ENCODE measurements at places on chromosomes 16 and 17.

DNA sequence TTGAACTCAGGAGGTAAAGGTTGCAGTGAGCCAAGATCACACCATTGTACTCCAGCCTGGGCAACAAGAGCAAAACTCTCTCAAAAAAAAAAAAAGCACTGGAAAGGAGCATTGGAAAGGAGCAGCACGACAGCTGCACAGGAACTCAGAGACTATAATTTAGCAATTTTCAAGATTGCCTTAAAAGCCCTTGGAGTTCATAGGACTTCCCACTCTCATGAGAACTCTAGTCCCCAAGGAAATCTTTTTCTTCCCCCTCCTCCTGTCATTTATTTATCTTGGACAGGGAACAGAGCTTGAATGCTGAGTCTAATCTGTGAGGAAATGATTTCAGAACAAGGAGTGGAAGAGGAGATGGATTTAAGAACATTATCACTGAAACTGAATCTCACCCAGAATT is 69.0 kb downstream of the PLXDC1 start:
- peaks cover 44% of the 10 kb centered on the region for H3K27me3 ChIP-seq
- H3K4me1 ChIP-seq: peaks cover 11% of the 10 kb centered on the region
- H3K4me3 ChIP-seq: no peak overlapping the region
- peak; percentile 63 for DNase-seq
- no peaks in the 10 kb centered on the region for H3K36me3 ChIP-seq
- H3K27ac ChIP-seq: no peak overlapping the region

DNA sequence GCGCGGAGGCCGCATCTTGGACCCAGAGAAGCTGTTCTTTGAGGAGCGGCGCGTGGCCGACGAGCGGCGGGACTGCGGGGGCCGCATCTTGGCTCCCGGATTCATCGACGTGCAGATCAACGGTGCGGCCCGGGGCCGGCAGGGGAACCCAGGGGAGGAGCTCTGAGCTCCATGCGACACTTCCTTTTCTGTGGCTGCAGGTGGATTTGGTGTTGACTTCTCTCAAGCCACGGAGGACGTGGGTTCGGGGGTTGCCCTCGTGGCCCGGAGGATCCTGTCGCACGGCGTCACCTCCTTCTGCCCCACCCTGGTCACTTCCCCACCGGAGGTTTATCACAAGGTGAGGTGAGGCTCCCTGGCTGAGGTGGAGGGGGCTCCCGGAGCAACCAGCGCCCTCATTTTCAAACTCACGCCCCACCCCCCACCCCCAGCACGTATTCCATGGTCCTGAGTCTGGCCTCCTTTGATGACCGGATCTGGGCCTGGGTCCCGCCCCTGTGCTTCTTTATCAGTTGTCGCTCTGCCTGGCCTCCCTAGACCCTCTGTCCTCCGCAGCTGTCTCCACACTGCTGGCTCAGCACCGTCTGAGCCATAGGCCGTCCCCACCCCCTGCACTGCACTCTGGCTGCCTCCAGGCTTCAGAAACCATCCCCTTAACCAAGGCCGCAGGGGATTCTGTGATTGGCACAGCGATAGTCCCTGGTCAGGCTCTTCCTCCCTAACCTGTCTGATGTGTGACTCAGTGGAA is 787 bp downstream of the AMDHD2 start:
- peak overlapping the region; percentile 61 for H3K4me3 ChIP-seq
- H3K36me3 ChIP-seq: peaks cover 26% of the 10 kb centered on the region
- H3K27ac ChIP-seq: peak overlapping the region; percentile 53
- H3K4me1 ChIP-seq: peaks cover 11% of the 10 kb centered on the region
- H3K27me3 ChIP-seq: no peaks in the 10 kb centered on the region

DNA sequence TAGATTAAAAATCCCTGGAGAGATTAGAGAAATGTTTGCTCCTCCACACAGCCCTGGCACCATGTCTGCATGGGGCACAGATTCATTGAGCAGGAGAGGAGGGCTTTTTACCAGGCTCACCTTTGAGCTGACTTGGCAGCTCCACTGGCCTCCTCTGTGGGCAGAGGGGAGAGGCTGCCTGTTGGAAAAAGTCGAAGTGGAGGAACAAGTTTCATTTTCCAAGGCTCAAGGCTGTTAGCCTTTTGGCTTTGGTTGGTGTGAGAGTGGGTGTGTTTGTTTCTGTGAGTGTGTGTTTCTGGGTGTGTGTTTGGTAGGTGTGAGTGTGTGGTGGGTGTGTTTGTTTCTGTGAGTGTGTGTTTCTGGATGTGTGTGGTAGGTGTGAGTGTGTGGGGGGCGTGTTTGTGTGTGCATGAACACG is 5.6 kb downstream of the TMEM238L start:
- H3K4me1 ChIP-seq: no peaks in the 10 kb centered on the region
- no peaks in the 10 kb centered on the region for H3K27me3 ChIP-seq
- DNase-seq: no peak
- H3K36me3 ChIP-seq: no peaks in the 10 kb centered on the region
- H3K4me3 ChIP-seq: no peak overlapping the region

GRCh38 chr17:69851736-69852135 is 223.3 kb upstream of the KCNJ16 start:
- no peak overlapping the region for H3K4me3 ChIP-seq
- H3K27ac ChIP-seq: no peak overlapping the region
- H3K27me3 ChIP-seq: no peaks in the 10 kb centered on the region

DNA sequence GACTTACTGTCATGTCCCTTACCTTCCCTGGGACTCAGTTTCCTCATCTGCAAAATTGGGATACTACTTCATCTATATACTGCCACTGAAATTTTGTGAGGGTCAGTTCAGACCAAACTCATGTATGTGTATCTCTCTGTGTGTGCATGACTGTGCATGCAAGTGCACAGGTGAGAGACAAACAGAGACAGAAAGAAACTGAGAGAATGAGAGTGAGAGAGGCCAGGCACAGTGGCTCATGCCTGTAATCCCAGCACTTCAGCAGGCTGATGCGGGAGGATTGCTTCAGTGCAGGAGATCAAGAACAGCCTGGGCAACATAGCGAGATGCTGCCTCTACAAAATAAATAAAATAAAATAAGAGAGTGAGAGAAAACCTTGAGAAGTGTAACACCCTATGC is 32.1 kb upstream of the SLC6A2 start:
- H3K4me1 ChIP-seq: no peaks in the 10 kb centered on the region
- no peak overlapping the region for H3K27ac ChIP-seq
- peaks cover 10% of the 10 kb centered on the region for H3K27me3 ChIP-seq
- no peak for DNase-seq
- no peaks in the 10 kb centered on the region for H3K36me3 ChIP-seq
- H3K4me3 ChIP-seq: no peak overlapping the region

- no peak for DNase-seq
- peaks cover 6% of the 10 kb centered on the region for H3K4me1 ChIP-seq
These were observed 28.5 kb upstream of the SLC7A5 start for GRCh38 chr16:87897521-87898505.

- DNase-seq: peak; percentile 17
- H3K4me3 ChIP-seq: no peak overlapping the region
- no peaks in the 10 kb centered on the region for H3K4me1 ChIP-seq
- H3K27me3 ChIP-seq: no peaks in the 10 kb centered on the region
- H3K27ac ChIP-seq: no peak overlapping the region
- no peaks in the 10 kb centered on the region for H3K36me3 ChIP-seq
These were observed 166.2 kb downstream of the XYLT1 start for GRCh38 chr16:17304491-17305119.

DNA sequence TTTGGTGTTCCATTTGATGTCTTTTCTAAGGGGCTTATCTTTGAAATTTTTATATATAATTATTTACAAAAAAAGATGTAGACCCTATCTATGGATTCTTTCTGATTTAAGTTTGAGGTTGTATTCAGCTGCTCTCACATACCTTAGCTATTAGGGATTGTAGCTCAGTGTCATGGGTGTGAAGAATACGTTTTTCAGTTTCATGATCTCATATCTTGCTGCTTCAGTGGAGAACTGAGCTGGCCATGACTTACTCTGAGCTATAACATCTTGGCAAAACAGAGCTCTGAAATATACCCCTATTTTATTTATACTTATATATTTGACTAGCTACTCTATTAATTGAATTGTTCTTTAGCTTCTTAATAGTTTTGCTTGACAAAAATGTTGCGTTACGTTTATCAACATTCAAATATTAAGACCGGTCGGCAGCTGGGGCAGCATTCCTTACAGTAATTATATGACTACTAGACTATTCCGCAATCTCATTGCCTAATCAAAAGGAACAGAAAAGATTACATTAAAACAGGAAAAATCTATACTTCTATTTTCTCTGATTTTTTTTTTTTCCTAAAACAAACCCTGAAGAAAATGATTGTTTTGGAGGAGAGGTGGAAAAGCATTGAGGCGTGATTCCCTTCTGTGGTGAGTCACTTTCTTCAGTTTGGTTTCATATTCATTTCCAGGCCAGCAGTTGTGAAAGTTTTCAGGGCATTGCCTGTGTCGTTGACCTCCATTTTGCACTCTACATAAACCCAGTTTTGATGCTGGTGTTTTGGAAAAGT is 24.1 kb upstream of the KRT24 start:
- H3K36me3 ChIP-seq: no peaks in the 10 kb centered on the region
- H3K4me3 ChIP-seq: no peak overlapping the region
- no peaks in the 10 kb centered on the region for H3K4me1 ChIP-seq

- H3K4me3 ChIP-seq: no peak overlapping the region
- H3K36me3 ChIP-seq: no peaks in the 10 kb centered on the region
- no peak overlapping the region for H3K27ac ChIP-seq
- no peaks in the 10 kb centered on the region for H3K4me1 ChIP-seq
- H3K27me3 ChIP-seq: peaks cover 22% of the 10 kb centered on the region
These were observed 46.7 kb downstream of the MGAT5B start for GRCh38 chr17:76914937-76915336.

GRCh38 chr17:1743088-1743439 is 393 bp downstream of the SERPINF2 start:
- no peak for DNase-seq
- no peaks in the 10 kb centered on the region for H3K36me3 ChIP-seq
- H3K27ac ChIP-seq: no peak overlapping the region
- no peaks in the 10 kb centered on the region for H3K4me1 ChIP-seq
- H3K27me3 ChIP-seq: peaks cover 2% of the 10 kb centered on the region

DNA sequence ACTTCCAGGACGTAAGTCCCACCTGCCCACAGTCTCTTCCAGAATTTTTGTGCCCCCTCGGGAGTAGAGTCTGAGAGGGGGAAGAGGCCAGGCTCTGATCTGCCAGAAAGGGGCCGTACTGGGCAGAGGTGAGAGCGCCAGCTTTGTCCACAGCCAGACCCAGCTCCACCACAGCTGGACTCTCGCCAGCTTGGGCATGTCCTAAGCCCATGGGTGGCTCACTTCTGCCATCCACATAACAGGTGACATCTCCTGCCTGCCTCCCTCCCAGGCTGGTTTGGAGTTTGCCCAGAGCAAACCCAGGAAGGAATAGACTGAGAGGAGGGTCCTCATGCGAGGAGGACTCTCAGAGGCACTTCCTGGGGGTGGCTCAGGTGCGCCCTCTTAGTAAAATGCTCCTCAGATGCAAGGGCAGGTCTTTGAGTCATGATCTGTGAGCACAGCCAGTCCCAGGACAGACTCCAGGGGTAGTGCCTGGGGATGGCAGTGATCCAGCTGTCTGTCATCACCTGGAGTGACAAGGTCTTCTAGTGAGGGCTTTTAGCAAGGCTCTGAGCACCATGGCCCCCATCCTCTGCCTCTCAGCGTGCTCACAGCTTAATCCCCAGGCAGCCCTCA is 89.2 kb downstream of the AMFR start:
- DNase-seq: no peak
- H3K36me3 ChIP-seq: no peaks in the 10 kb centered on the region
- H3K4me1 ChIP-seq: no peaks in the 10 kb centered on the region
- no peak overlapping the region for H3K4me3 ChIP-seq
- H3K27ac ChIP-seq: no peak overlapping the region
- no peaks in the 10 kb centered on the region for H3K27me3 ChIP-seq
